GM23248 (cell line): ENCODE measurements at places on chromosomes 12 and 14. TPM values are rescaled to one million over a fixed set of nuclear protein-coding genes. Genes with fewer than 3 reads are reported as not detected.

The CD163L1 gene
- total RNA-seq = 0.43 TPM in 1 of 2 replicates, not detected in the other

The ENDOU gene
- total RNA-seq = 0.22 TPM in 1 of 2 replicates, not detected in the other

The OR4K17 gene
- not detected in 2 replicates for total RNA-seq

The RFX4 gene
- total RNA-seq = not detected in 2 replicates

The NEUROD4 gene
- total RNA-seq = not detected in 2 replicates

The RDH16 gene
- not detected in 2 replicates for total RNA-seq

The PPP1R1A gene
- not detected in 2 replicates for total RNA-seq

- peaks cover 23% of the 10 kb centered on the region for H3K4me1 ChIP-seq
- no peak for DNase-seq
- no peaks in the 10 kb centered on the region for H3K27me3 ChIP-seq
- H3K27ac ChIP-seq = no peak overlapping the region
- H3K36me3 ChIP-seq = no peaks in the 10 kb centered on the region
Measured at GRCh38 chr12:52053536-52054209, 2.4 kb downstream of the NR4A1 start.

DNA sequence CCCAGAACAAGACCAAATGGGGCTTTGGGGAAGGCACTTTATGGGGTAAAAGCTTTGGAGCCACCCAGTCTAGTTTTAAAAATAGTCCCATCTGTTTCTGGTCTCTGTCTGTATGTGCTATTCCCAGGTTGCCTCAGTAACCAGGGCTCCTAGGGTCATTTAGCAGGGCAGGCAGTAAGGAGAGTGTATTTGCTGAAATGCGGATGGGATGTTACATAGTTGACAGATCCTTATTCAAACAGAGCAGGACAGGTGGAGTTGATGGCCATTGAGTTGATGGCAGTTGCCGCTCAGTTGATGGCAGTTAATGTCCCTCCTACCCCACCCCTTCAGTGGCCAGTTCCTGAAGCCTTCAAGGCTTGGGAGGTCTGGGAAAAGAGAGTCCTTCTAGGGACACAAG, 4.6 kb downstream of the ZC3H10 start:
- no peak for DNase-seq
- H3K4me3 ChIP-seq = no peak overlapping the region
- peaks cover 28% of the 10 kb centered on the region for H3K4me1 ChIP-seq
- no peak overlapping the region for H3K27ac ChIP-seq

DNA sequence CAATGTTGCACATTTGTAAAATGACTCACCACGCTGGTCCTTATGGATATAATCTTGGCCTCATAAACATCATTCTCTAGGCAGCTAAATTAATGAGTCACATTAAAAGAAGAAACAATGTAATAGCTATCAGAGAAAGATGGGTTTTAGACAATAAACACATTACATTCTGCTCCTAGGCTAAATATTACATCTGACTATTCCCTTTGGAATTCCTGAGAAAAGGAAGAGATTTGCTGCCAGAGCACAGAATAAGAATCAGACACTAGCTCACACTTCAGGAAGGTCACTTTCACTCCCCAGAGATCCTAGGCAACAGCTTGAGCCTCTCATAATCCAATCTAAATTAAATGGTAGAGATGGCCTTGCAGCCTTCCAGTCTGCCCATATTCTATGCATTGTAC, 218.2 kb downstream of the PTPRO start:
- peaks cover 40% of the 10 kb centered on the region for H3K4me1 ChIP-seq
- H3K4me3 ChIP-seq = peak overlapping the region; percentile 5; the same call in 1 of the 2 replicates
- no peaks in the 10 kb centered on the region for H3K36me3 ChIP-seq
- peak; percentile 76 for DNase-seq
- peak overlapping the region; percentile 56 for H3K27ac ChIP-seq

GRCh38 chr14:102316338-102316742, 3.2 kb upstream of the ZNF839 start:
- H3K36me3 ChIP-seq = no peaks in the 10 kb centered on the region
- H3K4me1 ChIP-seq = peaks cover 34% of the 10 kb centered on the region
- H3K4me3 ChIP-seq = peak overlapping the region; percentile 68
- no peaks in the 10 kb centered on the region for H3K27me3 ChIP-seq
- no peak for DNase-seq

DNA sequence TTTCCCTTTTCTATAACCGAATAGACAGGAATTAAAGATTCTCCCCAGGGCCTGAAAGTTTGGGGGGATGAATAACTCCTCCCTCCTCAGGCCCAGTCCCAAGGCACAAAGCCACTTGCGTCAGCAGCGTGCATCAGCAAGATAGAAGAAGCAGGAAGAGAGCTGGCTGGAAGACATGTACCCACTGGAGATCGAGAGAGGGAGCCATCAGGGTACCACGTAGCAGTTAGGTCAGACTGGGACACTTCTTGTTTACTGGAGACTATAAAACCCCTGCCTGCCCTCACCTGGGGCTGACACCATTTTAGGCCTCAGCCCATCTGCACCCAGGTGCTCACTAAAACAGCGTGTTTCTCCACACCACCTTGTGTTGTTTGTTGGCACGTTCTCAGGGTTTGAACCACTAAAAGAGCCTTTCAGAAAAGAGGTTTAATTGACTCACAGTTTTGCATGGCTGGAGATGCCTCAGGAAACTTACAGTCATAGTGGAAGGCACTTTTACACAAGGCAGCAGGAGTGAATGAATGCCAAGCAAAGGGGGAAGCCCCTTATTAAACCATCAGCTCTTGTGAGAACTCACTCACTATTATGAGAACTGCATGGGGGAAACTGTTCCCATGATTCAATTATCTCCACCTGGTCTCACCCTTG, 93.2 kb downstream of the TMTC3 start:
- H3K27me3 ChIP-seq = no peaks in the 10 kb centered on the region
- H3K4me1 ChIP-seq = peaks cover 12% of the 10 kb centered on the region
- no peak for DNase-seq
- no peak overlapping the region for H3K4me3 ChIP-seq
- no peak overlapping the region for H3K27ac ChIP-seq

DNA sequence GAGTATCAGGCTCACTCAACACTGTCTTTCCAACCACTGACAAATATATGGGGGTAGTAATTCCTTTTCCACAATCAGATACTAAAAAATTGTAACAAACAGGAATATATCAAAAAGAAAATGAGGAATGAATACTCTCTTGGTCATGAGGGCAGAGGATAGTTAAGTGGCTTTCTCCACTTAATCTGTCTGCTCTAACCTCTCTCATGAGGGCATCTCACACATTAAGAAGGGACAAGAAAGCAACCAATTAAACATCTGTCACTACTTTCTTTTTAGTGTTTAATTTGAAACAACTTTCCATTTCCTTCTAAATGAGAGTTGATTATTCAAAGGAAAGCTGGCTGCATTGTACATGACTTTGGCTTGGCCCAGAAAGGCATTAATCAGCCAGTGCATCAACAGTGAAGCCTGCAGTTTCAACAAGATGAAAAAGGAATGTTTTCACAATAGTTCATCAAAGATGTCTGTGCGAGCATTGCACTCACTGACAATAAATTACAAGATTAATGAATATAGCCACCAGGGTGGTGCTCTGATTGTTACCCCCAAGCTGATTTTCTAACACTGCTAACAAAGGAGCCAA, 142.0 kb downstream of the SEC23A start:
- H3K4me1 ChIP-seq = no peaks in the 10 kb centered on the region
- no peak overlapping the region for H3K27ac ChIP-seq
- no peaks in the 10 kb centered on the region for H3K36me3 ChIP-seq
- no peak for DNase-seq
- H3K4me3 ChIP-seq = no peak overlapping the region
- peaks cover 13% of the 10 kb centered on the region; the same call in 1 of the 2 replicates for H3K27me3 ChIP-seq

DNA sequence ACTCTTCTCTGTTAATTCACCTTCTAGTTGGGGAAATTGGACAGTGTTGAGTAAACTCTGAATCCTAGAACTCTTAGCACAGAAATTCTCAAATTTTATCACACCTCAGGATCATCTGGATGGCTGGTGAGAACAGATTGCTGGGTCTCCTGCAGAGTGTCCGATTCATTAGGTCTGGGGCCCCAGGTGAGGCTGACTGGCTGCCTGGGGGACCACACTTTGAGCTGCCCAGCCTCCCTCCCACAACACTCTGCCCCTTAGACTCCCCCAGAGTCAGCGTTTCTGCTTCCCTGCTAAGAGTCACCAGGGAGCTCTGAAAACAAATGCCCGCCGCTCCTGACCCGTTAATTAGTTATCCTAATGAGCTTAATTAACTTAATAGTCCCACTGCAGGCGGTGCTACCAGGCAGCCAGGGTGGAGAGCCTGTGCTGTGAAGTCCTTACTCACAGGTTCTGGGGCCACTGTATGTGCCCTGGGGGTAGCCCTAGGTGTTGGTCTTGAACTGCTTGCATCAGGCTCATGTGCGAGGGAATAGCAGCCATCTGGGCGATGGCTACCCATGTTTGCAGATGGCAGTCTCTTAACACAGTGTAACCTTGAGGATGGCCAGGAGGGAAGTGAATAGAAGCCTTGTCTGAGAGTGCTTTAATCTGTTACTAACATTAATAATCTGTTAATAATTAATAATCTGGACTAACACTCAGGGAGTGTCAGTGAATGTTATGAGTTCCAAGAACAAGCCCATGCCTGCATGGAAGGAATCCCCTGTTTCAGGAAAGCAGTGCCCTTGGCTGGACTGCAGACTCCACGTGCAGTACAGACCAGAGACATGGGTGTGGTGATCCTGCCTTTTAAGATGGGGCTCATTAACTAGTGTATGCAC, 35.6 kb downstream of the AACS start:
- no peak overlapping the region for H3K4me3 ChIP-seq
- H3K4me1 ChIP-seq = no peaks in the 10 kb centered on the region
- H3K27me3 ChIP-seq = no peaks in the 10 kb centered on the region
- no peak overlapping the region for H3K27ac ChIP-seq

GRCh38 chr12:121490401-121491281, 90.2 kb downstream of the KDM2B start:
- H3K36me3 ChIP-seq = no peaks in the 10 kb centered on the region
- H3K4me1 ChIP-seq = no peaks in the 10 kb centered on the region
- no peaks in the 10 kb centered on the region for H3K27me3 ChIP-seq
- H3K4me3 ChIP-seq = no peak overlapping the region
- no peak for DNase-seq

DNA sequence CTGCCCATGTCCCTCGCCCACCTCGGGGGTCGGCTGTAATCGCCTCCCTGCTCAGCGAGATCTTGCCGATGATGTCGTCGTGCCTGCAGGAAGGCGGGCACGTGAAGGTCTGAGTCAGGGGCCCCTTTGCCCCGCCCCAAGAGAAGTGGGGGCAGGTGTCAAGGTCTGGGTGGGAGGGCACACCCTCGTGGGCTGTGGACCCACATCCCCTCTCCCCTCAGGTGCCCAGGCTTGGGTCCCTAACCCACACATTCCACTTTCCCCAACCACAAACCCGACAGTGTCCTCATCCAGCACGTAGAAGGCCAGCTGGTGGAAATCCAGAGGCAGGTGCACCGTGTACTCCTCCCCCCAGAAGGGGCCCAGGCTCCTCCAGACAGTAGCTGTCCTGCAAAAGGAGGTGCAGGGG, 7.8 kb downstream of the RASAL1 start:
- H3K4me1 ChIP-seq = no peaks in the 10 kb centered on the region
- 0 out of 2 replicates have a peak, but pooled peaks cover 5% of the 10 kb centered on the region for H3K27me3 ChIP-seq
- no peak overlapping the region for H3K27ac ChIP-seq
- DNase-seq = no peak
- H3K36me3 ChIP-seq = no peaks in the 10 kb centered on the region

DNA sequence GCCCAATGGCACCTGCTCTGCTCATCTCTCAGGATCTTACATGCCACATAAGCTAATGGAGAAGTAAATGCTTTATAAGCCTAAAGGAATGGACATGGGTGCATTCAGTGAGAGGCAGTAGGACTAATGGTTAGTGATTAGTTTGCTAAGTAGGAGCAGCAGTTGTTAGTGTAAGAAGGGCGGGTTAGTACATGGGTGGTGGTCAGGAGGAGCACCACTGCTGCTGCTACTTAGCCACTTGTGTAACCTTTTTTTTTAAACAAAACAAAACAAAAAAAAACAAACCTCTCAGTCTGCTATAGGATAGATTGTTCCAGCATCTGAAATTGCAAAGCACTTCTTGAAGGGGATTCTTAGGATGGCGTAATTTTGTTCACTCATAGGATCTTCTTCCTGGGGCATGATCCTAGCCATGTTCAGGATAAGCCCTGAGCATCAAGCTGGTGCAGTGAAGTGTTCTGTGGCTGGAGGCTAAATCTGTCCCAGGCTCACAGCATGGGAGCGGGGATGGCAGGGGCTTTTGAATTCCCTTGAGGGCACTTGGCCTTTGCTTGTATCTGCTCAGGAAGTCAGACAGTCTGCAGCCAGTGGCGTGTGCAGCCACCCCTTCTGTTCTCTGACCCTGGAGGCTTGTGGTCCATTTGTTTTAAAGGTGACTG, 63.6 kb downstream of the CHST11 start:
- peaks cover 21% of the 10 kb centered on the region for H3K4me1 ChIP-seq
- H3K27ac ChIP-seq = no peak overlapping the region
- no peaks in the 10 kb centered on the region for H3K36me3 ChIP-seq

- H3K4me3 ChIP-seq = no peak overlapping the region
- DNase-seq = no peak
- no peaks in the 10 kb centered on the region for H3K4me1 ChIP-seq
- H3K27ac ChIP-seq = no peak overlapping the region
Measured at GRCh38 chr14:72128629-72129028, 196.4 kb downstream of the RGS6 start.

DNA sequence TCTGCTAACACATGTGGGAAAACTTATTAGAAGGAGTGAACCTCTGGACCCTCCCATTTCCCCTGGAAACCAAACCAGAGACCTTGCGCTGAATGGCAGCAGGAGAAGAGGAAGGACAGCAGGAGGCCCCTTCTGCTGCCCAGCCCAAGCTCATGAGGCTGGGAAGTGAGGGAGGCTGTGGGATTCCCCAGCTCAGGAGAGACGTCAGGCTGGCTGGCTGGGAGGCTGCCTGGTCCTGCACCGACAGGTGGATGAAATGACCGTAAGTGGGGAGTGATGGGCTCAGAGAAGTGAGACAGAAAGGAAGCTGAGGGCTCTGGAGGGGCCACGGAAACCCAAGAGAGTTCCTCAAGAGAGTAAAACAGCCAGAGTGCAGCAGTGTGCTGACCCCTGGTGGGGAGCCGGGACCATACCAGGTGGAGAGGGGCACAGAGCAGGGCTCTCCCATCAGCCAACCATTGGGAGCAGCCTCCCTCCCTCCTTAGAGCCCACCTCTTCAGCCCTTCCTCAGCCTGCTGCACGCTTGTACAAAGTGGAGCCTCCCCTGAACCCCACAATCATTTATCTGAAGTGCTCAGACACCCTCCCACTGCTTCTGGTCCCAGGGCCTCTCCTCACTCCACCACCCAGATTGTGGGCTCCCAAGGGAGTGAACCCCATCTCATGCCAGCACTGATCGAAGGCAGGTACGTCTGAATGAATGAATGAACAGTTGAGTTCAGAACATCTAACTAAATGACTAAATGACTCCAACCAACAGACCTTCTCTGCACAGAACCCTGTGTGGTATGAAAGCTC, 14.0 kb downstream of the TAMALIN start:
- peaks cover under 1% of the 10 kb centered on the region; the same call in 1 of the 2 replicates for H3K4me1 ChIP-seq
- H3K27me3 ChIP-seq = no peaks in the 10 kb centered on the region
- no peaks in the 10 kb centered on the region for H3K36me3 ChIP-seq
- no peak overlapping the region for H3K27ac ChIP-seq
- no peak overlapping the region for H3K4me3 ChIP-seq
